Effector CD4-positive, alpha-beta T cell (primary cell): ENCODE measurements at places on chromosomes 12 and 14.

DNA sequence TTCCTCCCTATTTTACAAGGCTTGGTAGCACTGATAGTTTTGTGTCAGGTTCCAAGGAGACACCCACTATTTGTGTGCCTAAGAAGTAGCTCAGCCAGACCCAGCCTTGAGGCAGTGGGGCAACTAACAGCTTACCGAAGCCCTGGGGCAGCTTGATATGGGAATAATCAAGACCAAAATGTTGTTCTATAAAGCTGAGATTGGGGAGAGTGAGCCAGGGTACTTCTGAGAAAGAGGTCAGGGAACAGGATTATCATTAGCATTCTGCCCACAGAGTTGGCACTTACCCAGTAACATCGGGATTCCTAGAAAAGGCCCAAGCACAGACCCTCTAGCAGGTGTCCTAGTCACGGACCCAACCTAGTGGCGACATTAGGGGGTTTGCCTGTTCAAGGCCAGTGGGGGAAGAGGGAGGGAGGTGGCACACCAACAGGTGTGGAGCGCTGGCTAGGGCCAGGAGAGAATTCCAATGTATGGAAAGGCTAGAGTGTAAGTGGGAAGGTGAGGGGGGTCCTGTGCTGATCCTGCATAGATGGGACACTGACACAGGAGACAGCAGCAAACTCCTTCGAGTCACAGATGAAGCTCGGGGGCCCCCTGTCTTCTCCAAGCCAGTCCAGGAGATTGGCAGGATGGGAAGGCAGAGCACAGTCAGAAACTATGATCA lies 4.9 kb downstream of the PPP1R3E start:
- DNase-seq, result no peak

DNA sequence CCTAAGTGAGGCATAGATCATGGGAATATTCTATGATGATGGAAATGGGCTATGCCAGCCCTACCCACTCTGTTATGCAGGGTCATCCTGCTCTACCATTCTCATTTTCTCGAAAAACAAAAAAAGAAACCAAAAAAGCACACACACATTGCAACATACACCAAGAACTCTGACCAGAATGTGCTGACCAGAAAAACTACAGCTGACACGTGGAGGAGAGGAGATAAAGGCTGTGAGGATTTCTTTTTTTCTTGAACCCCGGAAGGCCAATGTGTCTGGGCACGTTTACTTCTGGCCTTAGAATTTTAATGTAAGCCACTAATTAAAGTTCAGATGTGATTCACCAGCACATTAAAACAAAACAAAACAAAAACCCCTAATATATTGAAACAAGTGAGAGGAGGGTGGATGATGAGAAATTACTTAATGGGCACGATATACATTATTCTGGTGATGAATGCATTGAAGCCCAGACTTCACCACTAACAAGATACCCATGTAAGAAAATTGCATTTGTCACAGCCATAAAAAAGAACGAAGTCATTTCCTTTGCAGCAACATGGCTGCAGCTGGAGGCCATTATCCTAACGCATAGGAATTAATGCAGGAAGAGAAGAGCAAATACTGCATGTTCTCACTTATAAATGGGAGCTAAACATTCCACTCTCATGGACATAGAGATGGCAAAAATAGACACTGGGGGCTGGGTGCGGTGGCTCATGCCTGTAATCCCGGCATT lies 66.3 kb upstream of the PLEKHG3 start:
- no peak for DNase-seq

DNA sequence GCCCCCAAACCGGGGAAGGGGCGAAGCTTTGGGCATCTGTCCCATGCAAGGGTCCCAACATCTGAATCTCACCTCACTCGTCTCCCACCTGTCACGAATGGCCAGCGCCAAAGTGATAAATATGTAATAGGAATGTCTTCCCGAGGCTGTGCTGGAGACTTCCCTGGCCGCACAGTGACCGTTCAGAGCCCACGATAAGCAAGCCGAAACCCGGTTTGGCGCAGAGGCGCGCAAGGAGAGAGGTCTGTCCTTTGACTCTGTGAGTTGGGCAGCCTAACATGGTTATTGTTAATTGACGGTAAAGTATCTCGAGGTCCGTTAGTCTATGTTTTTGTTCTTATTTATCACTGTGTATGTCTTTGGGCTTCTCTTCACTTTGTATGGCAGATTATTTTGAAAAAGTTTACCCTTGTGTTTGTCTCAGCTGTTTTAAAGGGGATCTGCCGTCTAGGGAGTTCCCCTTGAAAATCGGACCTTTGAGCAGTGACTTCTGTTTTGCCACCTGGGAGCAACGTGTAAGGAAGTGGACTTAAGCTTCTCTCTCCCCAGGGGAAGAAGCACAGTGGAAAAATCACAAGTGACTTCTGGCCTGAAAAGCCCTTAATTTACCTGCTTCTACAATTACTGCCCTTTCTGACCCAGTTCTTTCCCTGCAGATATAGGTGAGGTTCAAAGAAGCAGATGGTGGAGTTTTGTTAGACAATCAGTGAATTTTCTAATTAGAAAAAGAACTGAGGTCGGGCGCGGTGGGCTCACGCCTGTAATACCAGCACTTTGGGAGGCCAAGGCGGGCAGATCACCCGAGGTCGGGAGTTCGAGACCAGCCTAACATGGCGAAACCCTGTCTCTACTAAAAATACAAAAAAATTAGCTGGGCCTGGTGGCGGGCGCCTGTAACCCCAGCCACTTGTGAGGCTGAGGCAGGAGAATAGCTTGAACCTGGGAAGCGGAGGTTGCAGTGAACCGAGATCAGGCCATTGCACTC lies 1.1 kb upstream of the TM9SF1 start:
- DNase-seq, result no peak

DNA sequence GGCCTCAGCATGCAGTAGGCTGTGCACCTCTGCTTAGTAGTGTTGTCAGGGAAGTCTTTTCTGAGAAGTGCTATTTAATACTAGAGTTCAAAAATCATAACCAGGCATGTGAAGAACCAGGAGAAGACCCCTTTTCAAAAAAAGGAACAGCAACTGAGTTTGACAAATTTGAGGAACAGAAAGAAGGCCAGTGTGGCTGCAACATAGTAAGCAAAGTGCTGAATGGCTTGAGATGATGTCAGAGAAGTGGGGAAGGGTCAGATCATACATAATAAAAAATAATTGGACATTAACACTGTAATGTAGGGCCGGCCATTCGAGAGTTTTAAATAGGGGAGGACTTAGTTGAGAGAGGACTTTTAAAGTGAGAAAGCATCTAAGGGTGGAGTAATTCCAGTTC lies 11.1 kb upstream of the CNTN1 start:
- DNase-seq, result no peak

- DNase-seq, result no peak
These were observed 79.0 kb downstream of the WSCD2 start for GRCh38 chr12:108207791-108208730.

DNA sequence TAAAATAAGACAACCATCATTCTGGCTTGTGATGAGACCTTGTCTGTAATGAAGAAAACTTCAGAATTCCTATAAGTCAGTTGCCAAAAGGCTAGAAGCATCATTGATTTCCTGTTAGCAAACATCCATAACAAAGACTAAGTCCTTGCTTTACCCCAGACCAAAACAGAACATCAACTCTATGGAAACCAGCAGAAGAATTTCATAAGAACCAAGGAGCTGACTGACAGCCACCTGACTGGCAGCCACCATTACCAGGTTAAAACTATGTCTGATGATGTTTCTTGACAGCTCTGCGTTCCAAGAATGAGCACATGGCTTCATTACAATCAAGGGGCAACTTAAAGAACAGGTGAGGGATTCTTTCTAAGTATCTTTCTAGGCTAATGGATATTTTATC lies 29.3 kb downstream of the HECTD4 start:
- no peak for DNase-seq

DNA sequence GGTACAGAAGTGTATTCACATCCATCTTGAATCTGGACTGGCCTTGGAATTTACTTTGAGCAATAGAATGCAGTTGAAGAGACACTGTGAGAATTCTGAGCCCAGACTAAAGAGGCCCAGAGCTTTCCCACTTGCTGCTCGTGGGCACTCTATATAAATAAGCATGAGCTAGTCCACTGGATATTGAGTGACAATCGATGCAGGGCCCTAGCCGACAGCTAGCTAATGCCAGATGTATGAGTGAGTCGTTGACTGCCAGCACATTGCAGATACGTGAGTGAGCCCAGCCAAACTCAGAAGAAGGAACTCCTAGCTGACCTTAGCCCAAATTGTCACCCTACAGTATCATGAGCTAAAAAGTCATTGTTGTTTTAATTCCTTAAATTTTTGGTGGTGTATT lies 24.9 kb downstream of the NAV3 start:
- DNase-seq, result no peak

DNA sequence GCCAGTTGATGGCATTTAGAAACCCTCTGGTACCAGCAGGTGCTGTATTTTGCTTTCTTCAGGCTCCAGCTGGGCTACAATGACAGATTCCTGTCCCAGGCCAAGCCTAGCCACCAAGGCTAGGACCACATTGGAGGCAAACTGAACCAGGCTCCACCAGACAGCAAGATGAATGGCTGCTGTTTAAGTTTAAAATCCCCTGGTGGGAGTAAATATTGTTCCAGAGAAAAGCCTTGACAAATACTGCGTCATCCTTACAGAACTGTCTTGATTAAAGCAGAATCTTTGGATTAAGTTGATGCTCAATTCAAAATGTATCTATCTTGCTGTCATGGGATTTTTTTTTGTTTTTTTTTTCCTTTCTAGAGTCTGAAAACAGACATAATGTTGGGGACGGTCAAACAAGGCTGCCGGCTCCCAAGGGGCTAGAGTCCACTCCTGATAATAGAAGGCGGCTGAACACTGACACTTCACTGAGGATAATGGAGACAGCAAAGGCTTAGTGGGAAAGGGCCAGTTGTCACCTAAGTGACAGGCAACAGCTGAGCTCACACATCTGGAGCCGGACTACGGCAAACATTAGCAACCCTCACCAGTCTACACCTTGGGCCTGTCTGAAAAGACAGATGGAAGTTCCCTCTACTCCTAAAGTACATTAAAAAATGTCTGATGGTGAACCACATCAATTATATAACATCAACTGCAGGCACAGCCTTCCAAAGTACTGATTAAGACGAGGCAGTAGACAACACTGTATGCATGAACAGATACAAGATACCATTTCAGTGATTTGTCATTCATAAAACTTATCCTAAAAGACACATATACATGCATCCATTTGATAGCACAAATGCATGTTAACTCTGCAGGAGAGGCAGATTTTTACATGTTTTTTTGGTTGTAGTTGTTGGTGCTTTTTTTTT lies 1.7 kb downstream of the PRICKLE1 start:
- DNase-seq, result no peak

- no peak for DNase-seq
These were observed 11.4 kb downstream of the SCNN1A start for GRCh38 chr12:6364044-6364374.

DNA sequence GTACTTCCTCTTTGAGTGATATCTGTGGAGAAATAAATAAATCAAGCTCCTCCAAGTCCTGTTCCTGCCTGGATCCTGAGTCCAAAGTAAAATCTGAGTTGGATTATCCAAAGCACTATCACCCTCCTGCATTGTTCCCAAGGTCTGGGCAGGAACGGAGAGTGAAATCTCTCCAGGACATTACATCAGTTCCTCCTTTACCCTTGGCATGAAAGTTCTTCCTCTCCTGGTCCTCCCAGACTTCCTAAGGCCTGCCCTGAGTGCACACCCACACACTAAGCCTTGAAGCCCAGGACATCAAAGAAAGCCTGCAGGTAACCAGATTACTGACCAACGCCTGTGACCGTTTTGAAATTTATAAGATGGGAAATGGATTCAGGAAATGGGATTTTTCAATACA lies 206.8 kb upstream of the BCL2L14 start:
- DNase-seq, result no peak

DNA sequence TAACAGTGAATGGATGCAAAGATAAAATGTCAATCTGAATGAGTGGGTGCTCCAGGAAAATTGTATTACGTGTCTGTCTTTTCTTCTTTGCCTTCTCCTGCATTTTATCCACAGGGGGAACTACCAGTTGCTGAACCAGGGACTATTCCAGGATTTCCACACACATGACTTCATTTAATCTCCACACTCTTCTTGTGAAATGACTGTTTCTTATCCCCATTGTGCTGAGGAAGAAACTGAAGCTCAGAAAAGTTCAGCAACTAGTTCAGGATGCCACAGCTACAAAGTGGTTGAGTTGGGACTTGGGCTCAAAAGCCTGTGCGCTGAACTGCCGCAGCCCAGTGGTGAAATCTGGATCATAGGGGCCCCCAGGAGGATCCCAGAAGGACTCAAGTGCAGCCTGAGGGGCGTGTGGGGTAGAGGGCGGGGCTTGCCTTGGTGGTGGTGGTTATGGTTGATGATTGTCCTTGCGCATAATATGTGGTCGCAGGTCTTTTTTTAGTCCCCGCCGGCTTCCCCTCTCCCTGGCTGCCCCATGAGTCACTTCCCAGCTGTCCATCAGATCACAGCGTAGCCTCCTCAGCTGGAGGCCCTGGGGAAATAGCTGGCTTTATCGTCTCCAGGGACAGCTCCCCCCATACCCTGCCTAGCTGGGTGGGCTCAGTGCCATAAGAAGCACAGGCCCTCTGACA lies 235.2 kb upstream of the CRY1 start:
- DNase-seq, result no peak

GRCh38 chr14:88323086-88323522 lies at the start of gene KCNK10:
TSS of gene KCNK10 (minus strand) at chr14:88323269. CDS start at chr14:88322798, 471 bp downstream.
- DNase-seq, result no peak

DNA sequence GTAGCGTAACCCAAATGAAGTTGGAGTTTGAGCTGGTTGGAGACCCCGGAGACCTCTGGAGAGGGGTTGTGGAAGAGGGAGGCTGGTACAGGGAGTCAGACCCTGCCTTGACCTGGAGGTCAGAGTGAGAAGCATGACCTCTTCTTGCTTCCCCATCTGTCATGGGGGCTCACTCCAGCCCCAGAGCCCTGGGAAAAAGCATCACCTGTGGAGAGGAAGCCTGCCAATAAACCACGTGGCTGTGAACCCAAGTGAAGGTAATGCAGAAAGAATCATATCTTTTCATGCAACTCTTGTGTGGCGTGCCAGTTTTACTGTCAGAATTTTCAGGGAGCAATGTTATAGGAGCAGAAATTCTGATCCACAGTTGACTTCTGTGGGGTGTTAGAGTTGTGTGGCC lies 178.5 kb upstream of the PRICKLE1 start:
- no peak for DNase-seq

GRCh38 chr12:2029851-2030250 lies 22.9 kb upstream of the CACNA1C start:
- no peak for DNase-seq

DNA sequence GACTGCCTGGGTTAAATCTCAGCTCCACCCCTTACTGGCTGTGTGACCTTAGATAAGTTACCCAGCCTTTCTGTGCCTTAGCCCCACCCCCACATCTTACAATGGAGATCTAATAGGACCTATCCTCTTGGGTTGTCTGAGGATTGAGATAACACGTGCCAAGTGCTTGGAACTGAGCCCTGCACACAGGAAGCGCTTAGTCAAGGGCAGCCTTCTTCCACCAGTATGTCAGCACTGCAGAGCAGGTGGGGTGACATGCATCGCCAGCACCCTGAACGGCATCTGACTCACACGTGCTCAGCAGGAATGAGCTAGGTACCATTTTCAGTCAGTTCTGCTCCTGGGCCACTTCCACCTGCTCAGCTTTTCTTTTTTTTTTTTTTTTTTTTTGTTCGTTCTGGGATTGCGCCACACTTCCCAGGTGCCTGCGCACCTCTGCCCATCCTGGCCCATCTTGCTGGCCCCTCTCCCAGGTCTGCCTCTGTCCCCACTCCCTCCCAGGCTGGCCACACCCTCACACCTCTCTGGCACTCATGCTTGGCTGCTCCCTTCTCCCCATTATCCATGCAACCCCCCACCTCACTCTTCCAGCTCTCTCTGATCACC lies 19.6 kb downstream of the LGMN start:
- no peak for DNase-seq
